Frontal cortex (tissue), 4 donors: ENCODE measurements at places on chromosomes 2 and 18.

- DNase-seq: no peak
Observed at GRCh38 chr2:47636596-47637264, 146.2 kb upstream of the MSH6 start.

DNA sequence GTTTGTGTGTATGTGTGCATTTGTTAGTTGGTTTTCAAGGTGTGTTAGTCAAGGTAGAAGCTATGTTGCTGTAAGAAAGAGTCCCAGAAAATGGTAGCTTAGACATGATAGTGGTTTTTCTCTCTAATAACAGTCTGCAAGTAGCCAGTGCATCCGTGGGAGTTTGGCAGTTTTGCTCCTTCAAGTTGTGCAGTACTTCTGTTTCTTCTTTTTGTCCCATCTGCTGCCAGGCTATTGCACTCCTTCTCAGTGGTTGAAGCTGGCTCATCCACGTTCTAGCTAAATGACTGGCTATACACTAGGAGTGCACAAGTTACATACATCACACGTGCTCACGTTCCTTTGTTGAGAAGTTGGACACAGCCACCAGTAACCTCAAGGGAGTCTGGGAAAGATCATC, 134.7 kb downstream of the ASXL3 start:
- DNase-seq: no peak

DNA sequence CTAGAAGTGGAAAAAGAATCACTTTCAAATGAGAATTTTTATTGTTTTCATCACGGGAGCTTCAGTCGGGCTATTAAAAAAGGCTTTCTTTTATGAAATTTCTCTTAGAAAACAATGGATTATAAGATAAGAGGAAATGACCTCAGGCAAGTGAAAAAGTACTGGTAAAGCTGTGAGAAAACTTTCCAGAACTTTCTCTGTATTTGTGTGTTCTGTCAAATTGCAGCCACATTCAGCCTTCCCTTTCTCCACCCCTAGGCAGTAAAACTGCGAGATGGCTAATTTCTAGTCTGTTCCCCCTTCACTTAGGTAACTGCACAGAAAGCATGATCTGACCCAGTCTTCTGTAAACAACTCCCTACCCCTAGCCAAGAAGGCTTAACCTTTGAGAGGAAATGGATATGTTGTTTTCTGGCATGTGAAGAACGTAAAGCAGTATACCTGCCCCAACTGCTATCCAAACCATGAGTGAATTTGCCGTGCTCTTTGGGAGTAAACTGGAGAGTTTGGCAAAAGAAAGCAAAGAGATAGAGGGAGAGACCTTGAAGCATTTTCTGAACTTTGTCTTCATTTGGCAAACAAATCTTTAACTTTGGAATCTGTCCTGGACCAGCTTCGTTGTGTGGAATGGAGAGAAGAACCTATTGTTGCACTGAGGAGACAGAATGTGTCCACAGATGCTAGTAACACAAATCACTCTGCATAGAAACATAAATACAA, 105.4 kb downstream of the ETAA1 start:
- no peak for DNase-seq

- no peak for DNase-seq
Observed at GRCh38 chr18:58186258-58186948, 142.4 kb downstream of the NEDD4L start.

GRCh38 chr2:46389417-46389916, 89.9 kb upstream of the TMEM247 start:
- no peak for DNase-seq

DNA sequence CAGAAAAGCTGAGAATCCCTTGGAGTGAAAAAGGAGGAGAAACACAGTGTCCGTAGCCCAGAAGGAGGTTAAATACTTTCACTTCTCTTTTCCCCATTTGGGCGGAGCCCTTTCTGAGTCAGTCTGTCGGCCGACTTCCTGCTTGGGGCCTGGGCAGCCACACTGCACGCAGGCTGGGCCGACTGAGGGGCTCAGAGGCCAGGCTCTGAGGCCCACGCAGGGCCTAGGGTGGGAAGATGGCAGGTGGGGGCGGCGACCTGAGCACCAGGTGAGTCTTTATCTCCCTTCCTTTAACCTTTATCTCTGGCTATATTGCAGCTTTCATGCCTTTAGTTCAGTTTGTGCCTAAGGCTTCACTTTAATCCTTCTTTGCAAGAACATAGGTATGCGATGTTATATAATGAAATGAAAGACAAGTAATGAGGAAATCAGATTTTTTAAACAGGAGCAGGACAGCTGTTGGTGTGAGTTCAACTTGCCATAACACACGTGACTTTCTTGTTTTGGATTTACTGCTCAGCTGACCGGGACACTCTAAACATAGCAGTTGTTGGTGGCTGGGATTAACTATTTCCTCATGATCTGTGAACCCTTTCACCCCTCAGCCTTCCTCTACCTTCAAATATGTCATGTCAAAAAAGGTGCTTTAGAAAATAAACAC, at the start of gene SP100:
Gene SP100 (plus strand): TSS at position 141 of the 661 bp plus-strand sequence. CDS start 96 bp downstream, at position 237.
- DNase-seq: peak; percentile 29

- no peak for DNase-seq
Observed at GRCh38 chr2:43025709-43026295, 200.6 kb downstream of the ZFP36L2 start.

GRCh38 chr18:62101321-62101721, 85.5 kb downstream of the PIGN start:
- DNase-seq: no peak

GRCh38 chr18:2968606-2969005, 44.3 kb downstream of the LPIN2 start:
- no peak for DNase-seq
